Stimulated activated CD4-positive, alpha-beta T cell treated with anti-CD3 and anti-CD28 coated beads, TNF-alpha, amount 100 ng/mL, for 4 hours (primary cell): ENCODE measurements at places on chromosomes 16 and 17.

DNA sequence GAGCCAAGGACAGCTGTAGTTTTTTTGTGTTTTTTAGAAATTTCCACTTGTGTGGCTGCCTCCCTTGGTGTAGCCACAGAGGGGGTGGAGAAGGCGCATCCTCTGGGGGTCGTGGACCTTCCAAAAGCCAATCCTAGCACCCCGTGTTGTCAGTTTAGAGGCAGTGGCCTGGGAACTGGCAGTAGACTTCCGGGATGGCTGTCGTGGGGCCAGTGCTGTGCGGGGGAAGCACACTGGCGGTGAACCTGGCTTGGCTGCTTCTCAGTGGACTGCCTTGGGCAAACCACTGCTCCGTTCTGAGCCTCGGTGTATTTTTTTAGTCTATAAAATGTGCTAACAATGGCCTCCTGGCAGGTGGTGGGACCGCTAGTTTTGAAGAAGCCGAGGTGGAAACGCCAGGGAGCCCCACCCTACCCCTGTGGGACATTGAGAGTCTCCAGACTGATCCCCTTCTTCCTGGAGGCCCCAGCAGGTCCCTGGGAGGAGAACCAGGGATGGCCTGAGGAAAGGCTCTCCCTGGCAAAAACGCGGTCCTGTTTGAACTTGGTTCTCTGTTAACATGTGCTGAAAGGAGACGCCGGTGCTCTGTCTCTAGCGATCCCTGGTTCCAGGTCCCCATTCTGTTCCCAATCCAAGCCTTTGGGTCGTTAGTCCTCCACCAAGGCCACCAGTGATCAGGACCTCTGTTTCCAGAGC is 125.7 kb downstream of the CMIP start:
- DNase-seq, result no peak

GRCh38 chr17:19001907-19002590 is 2.5 kb downstream of the FAM83G start:
- no peak for DNase-seq

DNA sequence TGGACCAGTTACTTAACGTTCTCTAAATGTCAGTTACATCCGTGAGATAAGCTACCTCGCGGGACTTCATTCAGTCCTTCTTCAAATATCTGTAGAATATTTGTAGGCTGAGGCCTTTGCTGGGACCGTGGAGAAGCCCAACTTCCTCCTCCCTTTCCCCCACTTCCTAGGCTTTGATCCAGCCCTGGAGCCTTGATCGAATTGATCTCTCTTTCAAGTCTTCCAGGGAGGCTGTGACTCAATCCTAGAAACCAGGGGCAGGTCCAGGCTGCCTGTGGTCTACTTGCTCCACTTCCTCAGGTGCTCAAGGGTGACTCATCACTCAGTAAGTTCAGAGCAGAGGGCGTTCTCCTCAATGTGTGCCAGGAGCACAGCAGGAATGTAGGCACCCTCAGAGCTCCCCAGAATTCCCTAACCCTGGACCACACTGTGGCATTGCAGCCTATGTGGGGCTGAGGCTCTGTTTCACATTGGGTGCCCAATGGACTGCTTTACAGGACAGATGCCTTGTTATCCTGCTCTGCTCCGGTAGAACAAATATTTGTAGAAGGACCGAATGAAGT is 11.2 kb upstream of the CEP20 start:
- no peak for DNase-seq

DNA sequence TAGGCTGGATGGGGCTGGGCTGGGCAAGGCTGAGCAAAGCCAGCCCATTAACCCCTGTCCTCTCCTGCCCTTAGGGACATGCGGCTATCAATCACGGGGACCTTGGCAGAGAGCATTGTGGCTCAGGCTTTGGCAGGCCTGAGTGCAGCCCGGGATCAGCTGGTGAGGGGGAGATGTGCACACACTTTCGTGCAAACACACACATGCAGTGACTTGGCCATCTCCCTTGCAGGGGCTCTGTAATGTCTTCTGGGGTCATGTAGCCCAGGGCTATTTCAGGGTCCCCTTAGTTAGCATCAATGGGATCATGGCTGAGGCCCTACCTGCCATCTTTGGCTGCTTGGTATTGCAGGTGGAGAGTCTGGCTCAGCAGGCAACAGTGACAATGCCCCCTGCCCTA is 6.9 kb downstream of the CARMIL2 start:
- no peak for DNase-seq

- DNase-seq, result no peak
Observed at GRCh38 chr17:9258115-9259015, 237.1 kb downstream of the NTN1 start.

GRCh38 chr17:2950846-2951245 is 112.6 kb downstream of the OR1D5 start:
- no peak for DNase-seq

DNA sequence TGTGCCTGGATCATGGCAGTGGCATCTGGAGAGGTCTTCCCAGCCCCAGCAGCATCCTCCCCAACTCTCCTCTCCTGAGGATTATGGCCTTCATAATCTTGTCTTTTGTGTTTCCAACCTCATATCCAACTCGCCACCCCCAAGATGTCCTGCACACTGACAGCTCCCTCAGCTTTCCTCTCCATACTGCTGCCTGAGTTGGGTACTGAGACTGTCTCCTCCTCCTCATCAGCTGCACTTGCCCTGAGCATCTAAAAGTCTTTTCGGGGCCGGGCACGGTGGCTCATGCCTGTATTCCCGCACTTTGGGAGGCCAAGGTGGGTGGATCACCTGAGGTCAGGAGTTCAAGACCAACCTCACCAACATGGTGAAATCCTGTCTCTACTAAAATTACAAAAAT is 2.0 kb downstream of the CD300LB start:
- DNase-seq, result no peak

DNA sequence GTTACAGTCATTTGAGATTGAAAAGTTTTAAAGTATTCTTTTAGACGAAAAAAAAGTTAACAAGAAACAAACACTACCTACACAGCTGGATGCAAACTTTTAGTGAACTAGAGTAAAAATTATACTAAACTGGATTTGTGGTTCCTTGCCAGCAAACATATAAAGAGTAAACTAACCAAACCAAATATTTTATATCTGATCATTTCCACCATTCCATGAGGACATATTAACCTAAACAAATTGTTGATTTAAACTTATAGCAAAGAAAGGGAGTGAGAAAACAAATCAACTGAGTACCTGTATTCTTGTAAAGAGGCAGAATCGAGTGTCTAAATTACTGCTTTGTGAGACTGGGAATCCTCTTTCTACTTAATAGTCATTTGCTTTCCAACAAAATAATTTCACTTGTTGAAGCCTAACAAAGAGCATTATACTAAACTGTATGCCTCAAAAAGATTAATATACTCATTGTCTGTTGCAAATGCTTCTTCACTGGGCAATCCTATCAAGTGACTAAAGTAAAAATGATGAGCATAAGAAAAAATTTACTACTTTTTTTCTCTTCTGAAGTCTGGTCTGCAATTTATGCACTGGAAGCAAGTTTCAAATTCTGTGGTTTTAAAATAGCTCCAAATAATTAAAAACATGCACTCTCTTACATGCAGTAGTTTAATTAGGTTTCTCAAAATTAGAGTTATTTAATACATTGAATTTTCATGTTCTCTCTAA is 37.5 kb downstream of the AKAP10 start:
- DNase-seq, result no peak

- no peak for DNase-seq
Observed at GRCh38 chr16:88377961-88378360, 4.8 kb upstream of the ZNF469 start.

GRCh38 chr17:74215342-74215727 is 2.0 kb downstream of the TTYH2 start:
- DNase-seq, result no peak

DNA sequence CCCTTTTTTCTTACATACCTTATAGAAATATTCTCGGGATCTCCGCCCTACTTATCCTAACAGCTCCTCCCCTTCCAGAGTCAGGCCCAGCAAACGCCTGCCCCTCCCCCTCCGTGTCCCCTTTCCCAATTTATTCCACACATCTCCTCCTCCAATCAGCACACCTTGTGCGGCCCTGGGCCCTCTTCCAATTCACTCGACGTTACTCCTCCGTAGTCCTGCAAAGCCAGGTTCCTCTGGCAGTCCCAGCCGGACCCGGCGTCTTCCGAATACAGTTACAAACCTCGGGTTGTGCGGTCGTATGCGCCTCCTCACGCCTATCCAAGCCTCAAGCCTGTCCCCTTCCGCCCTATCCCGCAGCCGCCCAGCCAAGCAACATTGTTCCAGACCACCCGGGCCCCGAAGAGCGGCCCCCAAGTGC is 677 bp downstream of the CBX1 start:
- no peak for DNase-seq
